ENCODE measurements at places on chromosomes 2 and 18.

DNA sequence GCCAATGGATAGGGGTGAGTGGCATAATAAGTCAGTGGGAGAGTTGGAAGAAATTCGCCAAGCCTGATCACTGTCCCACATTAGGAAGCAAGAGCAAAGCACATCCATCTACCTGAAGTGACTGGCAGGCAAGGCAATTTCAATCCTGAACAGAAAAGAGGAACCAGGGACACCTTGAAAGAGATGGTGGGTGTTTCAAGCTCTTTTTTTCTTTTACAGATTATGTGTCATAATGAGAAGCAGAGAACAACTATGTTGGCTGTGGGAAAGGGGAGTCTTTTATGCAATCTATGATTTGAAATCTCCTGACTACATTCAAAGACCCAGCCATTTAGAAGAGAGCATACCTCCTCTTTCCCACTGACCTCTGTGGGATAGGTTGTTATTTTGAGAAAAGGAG is 63.5 kb downstream of the TGIF1 start:
- no peak for DNase-seq

- DNase-seq, result no peak
These were observed 3.7 kb downstream of the PLEK start for GRCh38 chr2:68368654-68369336.

GRCh38 chr2:105804266-105804665 is 59.6 kb downstream of the NCK2 start:
- no peak for DNase-seq

GRCh38 chr2:218290316-218291261 is 1.7 kb downstream of the TMBIM1 start:
- DNase-seq, result no peak

DNA sequence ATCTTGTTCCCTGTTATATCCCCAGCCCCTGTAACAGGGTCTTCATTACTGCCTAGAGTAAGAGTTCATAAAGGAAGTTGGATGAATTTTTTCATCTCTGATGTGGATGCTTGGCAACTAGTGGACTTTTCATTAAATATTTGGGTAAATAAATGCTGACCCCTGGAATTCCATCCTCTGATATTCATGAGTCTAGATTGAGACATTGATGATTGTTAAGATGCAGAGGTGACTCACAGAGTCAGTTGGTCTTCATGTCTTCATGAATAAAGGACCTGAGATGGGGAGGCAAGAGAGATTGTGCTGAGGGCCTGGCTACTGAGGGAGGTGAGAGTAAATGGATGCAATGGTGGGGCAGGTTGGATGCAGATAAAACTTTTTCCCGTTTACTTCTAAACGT is 132.7 kb upstream of the NT5C1B start:
- DNase-seq, result no peak

DNA sequence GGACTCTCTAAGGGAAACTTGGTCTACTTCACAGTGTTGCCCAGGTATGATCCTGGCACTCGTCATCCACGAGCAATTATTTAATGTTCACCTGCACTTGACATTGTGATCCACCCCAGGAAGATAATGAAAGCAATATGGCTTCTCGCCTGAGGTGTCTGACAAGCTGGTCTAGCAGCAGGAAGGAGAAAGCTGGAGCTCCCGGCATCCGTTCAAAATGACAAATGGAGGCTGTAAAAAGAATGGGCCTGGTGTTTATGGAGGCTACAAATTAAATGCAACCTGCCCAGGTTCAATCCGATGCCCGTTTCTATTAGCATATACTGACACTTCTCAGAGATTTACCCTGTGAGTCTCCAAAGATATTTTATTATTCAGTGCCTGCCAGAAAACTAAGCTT is 317.6 kb downstream of the CTNNA2 start:
- DNase-seq, result no peak

DNA sequence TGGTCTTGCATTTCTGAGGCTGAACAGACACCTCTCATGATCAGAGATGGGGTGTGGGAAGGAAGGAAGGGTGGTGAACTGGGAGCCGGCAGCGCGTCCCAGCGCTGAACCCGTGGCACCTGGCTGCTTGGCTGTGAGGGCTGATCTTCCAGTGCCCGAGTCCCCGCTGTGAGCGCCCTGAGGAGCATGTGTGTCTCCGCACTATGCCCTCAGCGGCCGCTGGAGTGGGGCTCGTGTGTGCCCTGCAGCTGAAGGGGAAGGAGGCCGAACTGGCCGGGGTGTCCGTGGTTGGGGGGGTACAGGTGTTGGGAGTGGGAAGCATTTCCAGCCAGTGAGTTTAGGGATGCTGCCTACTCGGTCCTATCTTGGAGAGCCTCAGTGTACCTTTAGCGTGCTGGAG is 82.2 kb downstream of the LDLRAD4 start:
- DNase-seq, result no peak

DNA sequence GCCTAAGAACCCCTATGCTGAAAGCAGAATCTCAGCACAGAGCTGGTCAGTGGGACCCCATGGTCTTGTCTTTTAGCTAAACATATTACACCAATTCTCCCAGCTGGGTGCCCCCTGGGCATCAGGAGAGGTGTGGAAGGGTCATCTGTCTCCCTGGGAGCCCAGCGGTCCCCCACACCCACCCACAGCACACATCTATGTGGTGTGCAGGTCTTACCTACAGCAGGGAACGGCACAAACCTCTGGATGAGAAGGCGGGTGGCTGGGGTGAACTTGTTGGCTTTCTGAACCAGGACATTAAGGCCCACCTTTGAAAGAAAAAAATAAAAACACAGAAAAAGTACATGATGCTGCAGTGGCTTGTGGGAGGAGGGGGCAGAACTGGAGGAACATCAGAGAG is 70.7 kb downstream of the EMX1 start:
- DNase-seq, result no peak

- DNase-seq, result no peak
These were observed 118.5 kb downstream of the ASXL3 start for GRCh38 chr18:33696332-33697162.

DNA sequence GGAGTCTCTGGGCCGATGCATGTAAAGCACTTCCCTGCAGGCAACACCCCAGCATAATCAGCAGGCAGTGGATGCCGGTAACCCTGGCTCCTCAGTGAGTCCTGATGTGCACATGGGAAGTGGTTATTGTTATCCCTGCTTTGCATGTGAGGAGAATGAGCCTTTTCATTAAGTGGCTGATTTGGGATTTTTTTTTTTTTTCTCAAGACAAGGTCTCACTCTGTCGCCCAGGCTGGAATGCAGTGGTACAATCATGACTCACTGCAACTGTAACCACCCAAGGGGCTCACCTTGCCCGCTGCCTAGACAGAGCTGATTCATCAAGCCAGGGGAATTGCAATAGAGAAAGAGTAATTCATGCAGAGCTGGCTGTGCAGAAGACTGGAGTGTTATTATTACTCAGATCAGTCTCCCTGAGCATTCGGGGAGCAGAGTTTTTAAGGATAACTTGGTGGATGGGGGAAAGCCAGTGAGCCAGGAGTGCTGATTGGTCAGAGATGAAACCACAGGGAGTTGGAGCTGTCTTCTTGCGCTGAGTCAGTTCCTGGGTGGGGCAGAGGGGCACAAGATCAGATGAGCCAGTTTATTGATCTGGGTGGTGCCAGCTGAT is 95.4 kb downstream of the SOCS6 start:
- DNase-seq, result peak; percentile 85

DNA sequence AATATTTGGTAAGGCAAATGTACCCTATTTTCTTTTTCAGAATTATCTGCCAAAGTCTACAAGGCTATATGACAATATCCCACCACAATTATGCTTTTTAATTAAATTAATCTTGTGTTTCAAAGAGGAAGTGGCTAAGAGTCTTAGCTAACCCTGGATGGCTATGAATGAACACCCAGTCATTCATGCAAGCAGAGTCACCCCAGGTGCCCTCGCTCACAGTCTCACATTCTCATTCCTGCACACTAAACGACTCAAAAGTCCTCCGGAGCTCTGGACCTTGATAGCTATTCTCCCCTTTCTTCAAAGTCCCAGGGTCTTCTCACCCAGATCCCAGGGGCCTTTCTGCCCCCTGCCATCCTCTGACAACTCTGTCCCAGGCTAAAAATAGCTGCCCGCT is 42.1 kb upstream of the MRPL19 start:
- no peak for DNase-seq

- DNase-seq, result no peak
These were observed 371.7 kb downstream of the TNS1 start for GRCh38 chr2:217631115-217631514.

GRCh38 chr2:236177604-236177966 is 9.4 kb upstream of the GBX2 start:
- no peak for DNase-seq

- DNase-seq, result no peak
These were observed 226.9 kb downstream of the TMEM163 start for GRCh38 chr2:134491771-134492441.

DNA sequence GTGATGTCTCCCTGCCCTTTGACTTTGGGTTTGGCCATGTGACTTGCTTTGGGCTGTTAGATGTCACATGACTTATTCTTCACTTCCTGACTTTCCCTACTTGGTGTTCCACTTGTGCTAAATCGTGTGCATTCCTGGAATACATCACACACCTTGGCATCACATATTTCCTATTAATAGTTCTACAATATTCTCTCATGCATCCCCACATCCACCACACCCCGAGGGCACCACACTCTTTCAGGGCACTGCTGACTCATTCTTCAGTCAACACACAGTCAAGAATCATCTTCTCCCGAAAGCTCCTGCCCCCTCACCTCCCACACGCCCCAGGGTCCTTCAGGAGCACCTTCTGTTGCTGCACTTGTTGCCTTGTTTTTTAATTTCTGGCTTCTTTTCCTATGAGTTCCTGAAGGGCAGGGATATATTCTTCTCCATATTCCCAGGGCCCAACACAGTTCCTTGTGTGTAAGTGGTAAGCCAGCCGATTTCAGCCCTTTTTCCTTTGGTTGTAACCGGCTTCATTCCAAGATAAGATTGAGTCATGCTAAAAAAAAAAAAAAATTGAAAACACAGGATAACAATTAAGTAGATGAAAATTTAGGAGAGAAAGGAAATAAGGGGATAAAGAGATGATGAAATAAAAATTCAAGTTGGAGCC is 341.4 kb downstream of the SLC4A3 start:
- no peak for DNase-seq

- DNase-seq, result peak; percentile 70
These were observed 21.4 kb upstream of the SPIRE1 start for GRCh38 chr18:12679183-12679786.

DNA sequence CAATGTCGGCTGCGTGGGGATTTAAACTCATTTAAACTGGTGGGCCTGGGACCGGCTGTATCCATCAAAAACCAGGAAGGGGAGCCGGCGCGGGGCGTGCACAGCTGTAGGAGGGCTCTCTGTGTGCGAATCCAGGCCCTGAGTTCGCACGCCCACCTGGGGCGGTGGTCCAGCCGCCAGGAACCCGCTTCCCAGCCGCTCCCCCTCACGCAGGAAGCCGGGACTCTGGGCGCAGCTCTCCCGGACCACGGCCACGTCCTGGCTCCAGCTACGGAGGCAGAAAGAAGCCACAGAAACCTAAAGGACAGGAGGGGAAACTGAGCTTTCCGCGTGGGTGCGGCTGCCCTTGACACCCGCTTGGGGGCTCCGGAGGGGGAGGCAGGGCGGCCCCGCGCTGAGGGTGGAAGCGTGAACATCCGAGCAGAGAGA is 80.6 kb downstream of the GFPT1 start:
- no peak for DNase-seq

DNA sequence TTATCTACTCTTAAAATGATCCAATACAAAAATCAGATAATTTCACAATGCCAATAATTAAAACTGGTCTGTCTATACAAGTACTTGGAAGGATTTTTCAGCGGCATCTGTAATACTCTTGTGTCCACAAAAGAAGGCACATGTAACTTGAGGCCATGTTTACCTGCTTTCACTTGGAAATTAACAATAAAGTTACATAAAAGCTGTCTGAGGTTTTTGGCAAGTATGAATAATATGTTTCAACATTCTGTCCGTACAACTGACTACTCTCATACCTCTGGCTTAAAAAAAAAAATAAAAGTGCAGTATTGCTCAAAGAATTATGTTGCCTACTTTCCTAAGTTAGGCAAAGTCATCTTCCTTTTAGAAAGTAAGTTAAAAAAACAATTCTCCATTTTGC is 253.6 kb downstream of the NBAS start:
- no peak for DNase-seq

DNA sequence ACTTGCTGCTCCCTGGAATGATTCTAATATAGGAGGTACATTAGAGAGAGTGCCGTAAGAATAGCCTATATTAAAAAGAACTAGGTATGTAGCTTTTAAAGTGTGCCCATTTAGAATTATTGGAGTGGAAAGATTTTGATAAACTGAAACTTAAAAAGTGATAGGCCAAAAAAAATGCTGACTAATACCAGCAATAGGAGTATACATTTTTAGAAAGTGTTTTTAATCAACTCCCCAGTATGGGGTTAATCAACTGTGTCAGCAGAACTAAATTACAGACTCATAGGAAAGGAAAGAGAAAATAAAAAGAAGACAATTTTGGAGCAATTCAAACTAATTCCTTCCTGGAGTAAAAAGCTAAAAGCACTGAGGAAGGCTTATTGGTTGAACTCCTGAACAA is 13.3 kb upstream of the MEIS1 start:
- no peak for DNase-seq

GRCh38 chr2:164205347-164205746 is 415.9 kb downstream of the GRB14 start:
- no peak for DNase-seq

GRCh38 chr2:230602562-230603230 is 109.9 kb upstream of the CAB39 start:
- DNase-seq, result no peak

- DNase-seq, result no peak
These were observed 459.9 kb upstream of the CELF4 start for GRCh38 chr18:38025433-38026038.

DNA sequence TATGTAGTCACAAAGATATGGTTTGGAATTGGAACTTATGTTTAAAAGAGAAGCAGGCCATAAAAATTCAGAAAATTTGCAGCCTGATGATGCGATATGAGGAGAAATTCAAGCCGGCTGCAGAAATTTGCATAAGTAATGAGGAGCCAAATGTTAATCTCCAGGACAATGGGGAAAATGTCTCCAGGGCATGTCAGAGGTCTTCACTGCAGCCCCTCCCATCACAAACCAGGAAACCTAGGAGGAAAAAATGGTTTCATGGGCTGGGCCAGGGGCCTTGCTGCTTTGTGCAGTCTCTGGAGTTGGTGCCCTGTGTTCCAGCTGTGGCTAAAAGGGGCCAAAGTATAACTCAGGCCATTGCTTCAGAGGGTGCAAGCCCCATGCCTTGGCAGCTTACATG is 28.4 kb downstream of the TACR1 start:
- DNase-seq, result no peak

DNA sequence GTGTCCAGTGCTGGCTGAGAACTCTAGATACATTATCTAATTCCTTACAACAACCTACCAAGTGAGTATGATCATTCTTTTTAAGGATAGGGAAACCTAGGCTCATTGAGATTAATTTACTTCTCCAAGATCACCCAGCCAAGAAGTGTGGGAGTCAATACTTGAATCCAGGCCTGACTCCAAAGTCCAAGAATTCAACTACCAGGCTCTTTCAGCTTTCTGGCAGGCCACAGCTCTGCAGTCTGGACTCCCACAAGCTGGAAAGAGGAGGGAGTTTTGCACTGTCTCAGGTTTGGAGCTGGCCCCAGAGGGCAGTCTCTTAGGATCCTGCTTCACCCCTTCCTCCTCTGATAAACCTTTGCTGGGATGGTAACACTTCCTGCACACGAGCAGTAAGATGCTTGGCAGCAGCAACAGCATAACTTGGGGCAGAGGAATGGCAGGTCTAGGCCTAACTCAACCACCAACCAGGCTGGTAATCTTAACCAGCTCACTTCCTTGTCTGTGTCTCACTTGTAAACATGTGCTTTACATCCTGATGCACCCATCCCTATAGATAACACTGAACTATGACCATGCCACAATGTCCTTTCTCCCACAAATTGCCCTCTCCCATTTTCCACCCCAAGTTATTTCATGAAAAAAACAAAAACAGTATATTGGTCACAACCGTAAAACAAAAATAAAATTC is 111.1 kb upstream of the ACAA2 start:
- DNase-seq, result no peak

Data from SW 1271 (cell line).